Prostate gland (tissue), 2 donors: ENCODE measurements at places on chromosomes 16 and 17. TPM values are rescaled to one million over a fixed set of nuclear protein-coding genes. Genes with fewer than 3 reads are reported as not detected.

Gene TMEM114
- total RNA-seq = not detected

Gene CCT6B
- total RNA-seq = 7.1 TPM

Gene C17orf78
- total RNA-seq = not detected

Gene SLC16A3
- total RNA-seq = 5.0 TPM

Gene GPR139
- not detected for total RNA-seq
